NCI-H1048 (cell line): ENCODE measurements at places on chromosomes 11 and 22.

DNA sequence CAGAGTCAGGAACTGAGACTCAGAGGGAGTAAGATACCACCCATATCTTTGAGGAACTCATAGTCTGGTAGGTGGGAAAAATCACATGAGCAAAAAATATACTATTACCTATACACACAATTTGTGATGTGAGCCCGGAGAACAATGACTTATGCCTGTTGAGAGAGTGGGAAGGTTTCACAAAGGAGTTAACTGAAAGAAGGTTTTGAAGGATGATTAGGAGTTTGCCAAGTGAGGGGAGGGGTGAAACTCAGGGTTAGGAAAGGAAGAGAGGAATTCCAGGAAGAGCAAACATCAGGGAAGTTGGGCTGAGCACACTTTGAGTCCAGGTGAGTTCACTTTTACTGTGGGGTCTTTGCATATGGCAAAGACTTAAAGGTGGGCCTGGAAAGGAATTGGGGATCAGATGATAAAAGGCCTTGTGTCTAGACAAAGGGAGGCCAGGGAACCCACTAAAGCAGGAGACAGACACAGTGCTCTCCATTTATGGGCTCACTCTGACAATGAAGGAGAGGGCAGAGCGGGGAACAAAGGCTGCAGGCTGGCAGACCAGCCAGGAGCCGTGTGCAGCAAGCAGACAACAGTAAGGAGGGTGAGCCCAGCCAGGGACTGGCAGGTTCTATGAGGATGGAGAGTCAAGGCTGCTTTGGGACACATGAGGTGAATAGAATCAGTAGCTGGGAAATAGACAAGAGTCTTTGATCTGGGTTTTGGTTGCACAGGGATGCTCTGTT is 33.1 kb downstream of the TSPAN18 start:
- DNase-seq = no peak

- no peak for DNase-seq
These were observed 3.7 kb upstream of the RELT start for GRCh38 chr11:73372375-73372993.

- no peak for DNase-seq
These were observed 14.1 kb upstream of the LRRC10B start for GRCh38 chr11:61494381-61494961.

DNA sequence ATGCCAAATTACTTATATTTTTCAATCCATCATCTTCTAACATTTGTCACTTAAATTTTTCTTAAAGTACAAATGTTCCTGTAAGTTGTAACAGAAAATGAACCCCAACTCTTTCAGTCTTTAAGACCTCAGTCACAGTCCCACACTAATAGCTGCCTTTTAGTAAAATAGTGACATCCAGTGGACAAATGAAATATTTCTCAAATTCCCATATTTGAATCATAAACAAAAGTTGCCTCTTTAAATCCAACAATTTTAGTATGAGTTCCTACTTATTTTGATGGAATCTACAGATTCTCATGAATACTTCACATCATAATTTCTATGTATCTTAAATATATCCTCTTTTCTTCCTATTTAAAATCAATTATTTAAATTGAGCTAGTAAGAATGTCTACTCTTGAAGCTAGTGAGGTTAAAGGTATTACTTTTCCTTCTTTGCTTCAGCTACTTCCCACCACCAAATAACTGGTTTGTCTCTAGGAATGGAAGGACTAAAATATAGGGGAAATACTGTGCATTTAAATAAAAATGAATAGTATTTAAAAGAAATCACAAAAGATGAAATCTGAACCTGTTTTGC is 9.2 kb downstream of the LIN7C start:
- DNase-seq = no peak

DNA sequence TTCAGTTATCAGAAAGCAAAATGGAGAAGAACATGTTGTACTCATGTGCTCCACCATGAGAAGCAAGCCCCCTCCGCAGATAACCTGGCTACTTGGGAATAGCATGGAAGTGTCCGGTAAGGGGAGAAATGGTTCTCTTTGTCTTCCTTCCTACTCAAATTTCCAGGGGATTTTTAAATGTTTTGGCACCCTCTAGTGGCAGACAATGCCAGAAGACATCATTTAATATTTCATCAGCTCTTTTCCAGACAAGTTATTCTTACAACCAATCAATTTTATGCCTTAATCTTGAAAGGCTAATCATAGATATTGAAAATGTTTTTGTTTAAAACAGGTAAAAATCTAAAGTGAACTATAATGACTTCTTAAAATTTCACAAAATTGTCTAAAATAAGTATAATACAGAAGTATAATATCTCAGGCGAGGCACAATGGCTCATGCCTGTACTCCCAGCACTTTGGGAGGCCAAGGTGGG is 15.7 kb downstream of the CRTAM start:
- DNase-seq = no peak

GRCh38 chr11:47057365-47057764 is 119.3 kb downstream of the ARFGAP2 start:
- DNase-seq = no peak

GRCh38 chr22:36377022-36377631 is 10.6 kb downstream of the MYH9 start:
- DNase-seq = no peak

DNA sequence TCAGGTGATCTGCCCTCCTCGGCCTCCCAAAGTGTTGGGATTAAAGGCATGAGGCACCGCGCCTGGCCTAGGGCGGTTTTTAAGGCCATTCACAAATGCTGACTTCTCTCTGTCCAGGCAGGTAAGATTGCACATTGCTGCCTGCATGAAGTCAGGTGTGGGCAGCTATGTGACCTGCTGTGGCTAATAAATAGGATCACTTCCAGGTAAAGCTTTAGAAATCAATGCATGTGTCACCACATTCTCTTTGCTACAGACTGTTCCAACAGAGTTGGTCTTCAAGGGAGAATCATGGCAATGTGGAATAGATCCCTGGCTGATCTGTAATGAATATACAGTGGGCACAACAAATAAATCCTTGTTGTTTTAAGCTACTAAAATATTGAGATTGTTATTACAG is 260.3 kb upstream of the PITPNB start:
- DNase-seq = no peak

DNA sequence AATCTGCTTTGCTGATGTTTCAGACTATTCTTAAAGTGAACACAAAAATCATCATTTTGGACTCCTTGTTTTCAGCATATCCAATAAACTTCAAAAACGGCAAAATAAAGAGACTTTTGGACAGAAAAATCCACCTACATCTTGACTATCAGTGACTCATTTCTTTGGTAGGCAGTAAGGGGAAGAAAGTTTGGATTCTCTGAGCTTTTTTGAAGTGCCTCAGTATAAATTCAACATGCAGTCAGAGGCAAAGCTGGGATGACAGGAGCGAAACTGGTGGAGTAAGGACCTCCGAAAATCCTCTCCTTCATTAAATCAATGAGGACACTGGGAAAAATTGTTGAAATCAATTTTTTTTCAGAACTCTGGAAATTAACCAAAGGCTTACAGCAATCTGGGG is 29.7 kb downstream of the EFCAB6 start:
- DNase-seq = no peak

DNA sequence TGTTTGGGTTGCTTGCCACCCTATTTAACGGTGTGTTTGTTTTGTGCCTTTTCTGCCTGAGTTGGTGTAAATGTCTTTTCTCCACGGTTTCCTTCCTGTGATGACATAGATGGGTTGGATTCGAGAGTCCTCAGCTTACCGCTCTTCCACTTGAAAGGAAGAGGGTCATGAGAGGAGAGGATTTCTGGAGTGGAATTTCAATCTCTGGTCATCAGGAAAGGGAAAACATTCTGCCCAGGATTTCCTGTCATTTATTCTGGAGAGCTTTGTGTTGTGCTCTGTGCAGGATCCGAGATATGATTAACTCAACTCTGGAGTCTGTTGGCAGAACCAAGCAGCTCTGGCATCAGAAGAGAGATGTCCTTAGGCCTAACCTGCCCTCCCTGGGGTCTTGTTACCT is 605.2 kb downstream of the NTM start:
- no peak for DNase-seq

GRCh38 chr22:36586271-36586670 is 57.3 kb upstream of the EIF3D start:
- no peak for DNase-seq

DNA sequence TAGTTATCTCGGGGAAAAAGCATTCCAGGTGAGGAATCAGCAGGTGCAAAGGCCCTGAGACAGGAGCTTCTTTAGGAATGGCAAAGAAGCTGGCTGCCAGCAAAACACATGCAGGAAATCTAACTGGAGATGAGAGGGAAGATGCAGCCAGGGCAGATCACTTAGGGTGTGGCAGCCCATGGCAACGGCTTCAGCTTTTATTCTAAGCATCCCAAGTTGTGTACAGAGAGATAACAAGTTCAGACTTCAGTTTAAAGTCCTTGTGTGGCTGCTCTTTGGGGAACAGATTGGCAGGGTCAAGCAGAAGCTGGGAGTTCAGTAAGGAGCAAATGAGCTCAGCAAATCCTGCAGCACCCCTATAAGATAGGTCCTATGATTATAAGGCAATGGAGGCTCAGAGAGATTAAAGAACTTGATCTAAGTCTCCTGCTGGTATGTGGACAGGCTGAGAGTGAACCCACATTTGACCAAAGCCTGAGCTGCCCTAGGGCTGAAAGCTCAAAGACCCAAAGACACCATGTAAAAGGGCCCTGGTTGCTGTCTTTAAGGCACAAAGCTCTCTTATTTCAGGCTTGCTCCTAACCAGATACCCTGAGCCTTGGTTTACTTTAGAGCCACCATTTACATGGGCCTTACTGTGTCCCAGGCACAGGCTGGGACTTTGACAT is 466.8 kb downstream of the SOX6 start:
- DNase-seq = no peak

GRCh38 chr11:110362971-110363509 is 66.6 kb upstream of the RDX start:
- no peak for DNase-seq

GRCh38 chr11:58905721-58906547 is 33.4 kb upstream of the GLYATL1 start:
- DNase-seq = no peak

GRCh38 chr11:109960831-109961230 is 132.4 kb upstream of the ZC3H12C start:
- DNase-seq = no peak

GRCh38 chr11:57202281-57202680 is 20.5 kb downstream of the LRRC55 start:
- no peak for DNase-seq

DNA sequence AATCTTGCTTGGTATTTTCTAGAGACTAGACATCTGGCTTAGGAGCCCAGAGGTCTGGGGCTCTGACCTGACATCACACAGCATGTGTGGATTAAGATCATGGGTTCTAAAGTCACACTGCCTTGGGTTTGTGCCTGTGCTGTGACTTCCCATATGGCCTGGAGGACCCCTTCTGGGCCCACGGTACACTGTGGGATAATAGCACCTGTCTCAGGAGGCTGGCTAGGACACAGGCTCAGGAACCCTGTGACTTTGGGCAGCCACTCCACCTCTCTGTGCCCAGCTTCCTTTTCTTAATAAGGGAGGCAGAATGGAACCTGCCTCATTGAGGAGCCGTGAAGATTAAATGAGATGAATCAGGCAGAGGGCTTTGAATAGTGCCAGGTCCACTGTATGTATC is 99.2 kb upstream of the B3GAT1 start:
- no peak for DNase-seq

- DNase-seq = no peak
These were observed 106.1 kb downstream of the CTTN start for GRCh38 chr11:70504246-70505020.

- DNase-seq = no peak
These were observed 7.3 kb downstream of the B3GAT1 start for GRCh38 chr11:134404575-134405341.

DNA sequence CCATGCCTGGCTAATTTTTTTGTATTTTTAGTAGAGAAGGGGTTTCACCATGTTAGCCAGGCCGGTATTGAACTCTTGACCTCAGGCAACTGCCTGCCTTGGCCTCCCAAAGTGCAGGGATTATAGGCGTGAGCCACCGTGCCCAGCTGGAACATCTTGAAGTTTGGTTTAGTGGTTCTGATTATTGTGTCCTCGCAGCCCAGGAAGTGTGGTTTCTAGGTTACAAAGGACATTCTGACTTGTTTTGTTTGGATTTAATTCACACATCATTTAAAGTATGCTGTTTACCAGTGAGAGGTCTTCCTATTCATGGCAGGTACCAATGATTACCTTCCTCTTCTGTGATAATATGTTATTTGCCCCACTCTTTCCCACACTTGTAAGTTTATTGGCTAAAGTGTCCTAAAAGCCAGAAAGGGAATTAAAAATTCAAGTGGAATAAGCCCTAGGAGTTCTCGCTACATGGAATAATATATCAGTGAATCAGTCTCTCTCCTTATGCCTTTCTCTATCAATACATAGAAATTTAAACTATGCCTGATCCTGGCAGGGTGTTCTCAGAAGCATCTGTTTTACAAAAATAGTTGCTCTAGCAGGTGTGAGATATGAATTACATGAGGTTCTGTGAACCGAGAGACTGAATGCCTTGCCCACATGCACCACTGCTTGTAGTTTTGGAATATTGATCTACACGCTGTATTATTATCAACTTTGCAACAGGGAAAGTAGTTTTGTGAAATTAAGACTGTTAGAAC is 263.1 kb downstream of the DDX10 start:
- DNase-seq = no peak

DNA sequence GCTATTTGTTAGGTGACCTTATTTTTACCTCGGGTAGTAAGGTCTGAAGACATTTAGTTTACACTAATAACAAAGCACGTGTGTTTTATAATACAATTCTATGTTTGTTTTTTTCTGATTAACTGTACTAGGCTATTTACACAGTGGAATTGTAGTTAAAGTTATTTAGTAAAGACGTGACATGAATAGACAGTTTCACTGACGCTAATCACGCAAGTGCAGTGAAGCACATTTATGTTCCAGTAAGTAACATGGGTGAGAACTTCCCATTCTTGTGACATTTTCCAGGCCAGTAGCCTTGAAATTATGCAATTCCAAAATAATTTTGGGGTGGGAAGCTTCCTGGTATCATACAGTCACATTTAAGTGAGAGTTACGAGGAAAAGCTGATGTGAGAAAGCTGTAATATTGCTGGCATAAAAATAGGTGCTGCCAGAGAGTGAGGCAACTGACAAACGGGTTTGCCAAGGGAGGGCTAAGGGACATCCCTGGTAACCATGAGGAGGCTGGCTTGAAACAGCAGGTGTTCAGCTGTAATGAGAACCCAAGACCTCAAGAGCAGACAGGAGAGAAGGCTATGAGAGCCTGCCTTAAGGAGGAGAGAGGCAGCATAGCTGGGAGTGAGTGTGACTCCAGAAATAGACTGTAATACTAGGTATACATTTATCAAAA is 378.8 kb downstream of the DCDC1 start:
- no peak for DNase-seq
